ENCODE measurements at places on chromosomes 4 and X.

GRCh38 chrX:20005883-20006282 is 15.0 kb upstream of the BCLAF3 start:
- no peak for DNase-seq

GRCh38 chr4:5084911-5085475 is 33.7 kb downstream of the STK32B start:
- DNase-seq: no peak

DNA sequence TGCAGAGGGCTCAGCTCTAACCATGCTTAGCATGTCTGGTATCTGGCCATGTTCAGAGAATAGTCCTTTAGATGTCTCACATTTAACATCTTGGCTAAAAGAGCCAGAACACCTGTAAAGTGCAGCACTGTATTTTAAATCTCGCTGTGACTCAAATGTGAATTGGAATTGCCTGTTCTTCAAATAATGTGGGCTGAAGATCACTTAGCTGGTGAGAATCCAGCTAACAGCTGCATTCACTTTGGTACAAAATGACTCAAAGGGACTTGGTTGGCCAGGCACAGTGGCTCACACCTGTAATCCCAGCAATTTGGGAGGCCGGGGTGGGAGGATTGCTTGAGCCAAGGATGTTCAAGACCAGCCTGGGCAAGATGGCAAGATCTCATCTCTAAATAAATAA is 63.5 kb upstream of the PLAC8 start:
- no peak for DNase-seq

GRCh38 chrX:73847991-73848390 is 285.0 kb downstream of the CHIC1 start:
- no peak for DNase-seq

DNA sequence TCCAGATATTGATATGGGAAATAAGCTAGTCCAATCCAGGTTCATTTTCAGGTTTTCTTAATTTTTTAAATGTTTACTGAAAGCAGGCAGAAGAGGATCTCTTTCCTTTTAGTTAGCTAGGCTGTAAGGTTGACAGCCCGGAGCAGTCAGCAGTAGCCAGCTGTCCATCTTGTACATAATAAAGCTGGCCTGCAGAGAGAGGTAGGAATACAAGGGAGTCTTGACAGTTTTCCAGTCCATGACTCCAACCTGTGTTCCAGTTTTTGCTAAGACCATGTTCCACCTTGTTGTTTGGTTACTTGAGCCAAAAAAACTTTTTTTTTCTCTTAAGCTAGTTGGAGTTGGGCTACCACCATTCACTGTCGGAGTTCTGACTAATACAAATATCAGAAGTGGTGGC is 402.7 kb upstream of the TEX13C start:
- DNase-seq: no peak

DNA sequence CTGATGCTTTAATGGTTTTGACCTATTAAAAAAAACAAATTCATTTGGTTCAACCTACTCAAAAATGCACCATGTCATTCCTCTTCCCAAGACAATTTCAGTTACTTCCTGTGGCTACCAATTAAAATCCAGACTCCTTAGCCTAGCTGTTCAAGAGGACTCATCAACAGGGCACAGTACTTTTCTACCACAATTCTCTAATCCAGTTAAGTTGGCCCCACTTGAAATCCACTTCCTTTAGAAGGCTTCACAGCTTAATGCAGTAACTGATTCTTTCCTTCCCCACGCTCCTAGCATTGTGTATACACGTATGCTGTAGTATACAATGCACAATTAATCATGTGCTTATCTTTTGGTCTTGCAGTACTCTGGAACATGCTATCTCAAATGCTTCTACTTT is 129.8 kb downstream of the UGT8 start:
- no peak for DNase-seq

- no peak for DNase-seq
These were observed 27.7 kb upstream of the FREM3 start for GRCh38 chr4:143728166-143728565.

- no peak for DNase-seq
These were observed at the start of gene PRKG2 for GRCh38 chr4:81214881-81215868. PRKG2 (minus strand) TSS chr4:81215222; CDS start chr4:81205047, 10,175 bp downstream.

DNA sequence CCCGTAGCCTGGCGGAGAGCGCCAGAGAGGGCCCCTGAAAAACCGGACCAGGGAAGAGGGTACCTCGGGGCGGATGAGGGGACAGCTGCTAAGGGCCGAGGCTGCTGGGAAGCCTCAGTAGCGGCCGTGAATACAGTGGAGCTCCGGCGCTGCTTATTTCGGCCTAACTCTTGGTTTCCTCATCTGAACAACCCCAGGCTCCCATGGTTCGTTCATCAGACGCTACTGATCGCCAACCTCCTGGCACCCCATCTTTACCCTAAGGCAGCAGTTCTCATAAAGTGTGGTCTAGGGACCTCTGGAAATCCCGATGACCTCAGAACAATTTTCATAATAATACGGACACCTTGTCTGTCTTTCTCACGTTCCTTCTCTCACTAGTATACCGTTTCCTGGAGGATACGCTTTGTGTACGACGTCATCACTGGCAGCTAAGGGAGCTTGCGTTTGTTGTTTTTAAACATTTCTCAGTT is 645 bp upstream of the RAB28 start:
- no peak for DNase-seq

DNA sequence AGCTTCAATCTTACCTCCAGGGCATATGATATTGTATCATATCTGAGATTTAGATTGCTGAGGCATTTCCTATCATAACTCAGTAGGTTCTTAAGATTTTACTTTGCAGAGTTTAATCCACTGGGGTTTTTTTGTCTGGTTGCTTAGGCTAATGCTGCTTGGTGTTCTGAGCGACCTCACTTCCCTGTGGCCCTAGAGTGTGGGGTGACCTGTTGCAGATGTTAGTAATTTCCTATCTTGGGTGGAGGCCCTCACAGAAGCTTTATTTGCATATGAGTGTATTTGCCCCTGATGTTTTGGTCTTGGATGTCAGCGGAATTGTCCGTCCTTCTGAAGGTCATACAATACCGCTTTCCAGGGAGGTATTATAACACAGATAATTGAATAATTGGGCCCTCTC is 137.1 kb downstream of the NDST3 start:
- DNase-seq: no peak

DNA sequence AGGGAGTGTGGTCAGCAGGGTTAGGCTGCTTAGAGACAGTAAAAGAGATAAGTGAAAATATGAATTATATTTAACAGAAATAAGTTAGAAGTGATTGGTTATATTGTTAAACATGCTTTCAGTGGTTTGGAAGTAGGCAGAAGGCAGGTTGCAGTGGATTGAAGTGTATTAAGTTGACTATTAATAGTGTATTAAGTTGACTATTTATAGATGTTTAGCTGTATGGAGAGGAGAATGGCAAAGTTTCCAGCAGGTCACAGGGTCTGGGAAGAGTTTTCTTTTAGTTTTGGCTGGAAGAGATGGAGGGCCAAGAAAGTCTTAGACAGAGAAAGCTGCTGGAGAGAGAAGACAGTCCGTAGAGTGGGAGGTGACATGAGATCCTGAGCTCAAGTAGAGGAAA is 7.9 kb downstream of the SMIM20 start:
- DNase-seq: no peak

- DNase-seq: no peak
These were observed 356.9 kb downstream of the RAB28 start for GRCh38 chr4:13126976-13127910.

GRCh38 chr4:45693746-45694145 is 430.1 kb downstream of the GABRG1 start:
- DNase-seq: no peak

GRCh38 chr4:88533937-88534750 is 10.6 kb upstream of the PYURF start:
- no peak for DNase-seq

GRCh38 chrX:17104433-17104832 is 158.0 kb downstream of the REPS2 start:
- DNase-seq: no peak

- DNase-seq: no peak
These were observed 51.0 kb upstream of the CDKN2AIP start for GRCh38 chr4:183393446-183393845.

DNA sequence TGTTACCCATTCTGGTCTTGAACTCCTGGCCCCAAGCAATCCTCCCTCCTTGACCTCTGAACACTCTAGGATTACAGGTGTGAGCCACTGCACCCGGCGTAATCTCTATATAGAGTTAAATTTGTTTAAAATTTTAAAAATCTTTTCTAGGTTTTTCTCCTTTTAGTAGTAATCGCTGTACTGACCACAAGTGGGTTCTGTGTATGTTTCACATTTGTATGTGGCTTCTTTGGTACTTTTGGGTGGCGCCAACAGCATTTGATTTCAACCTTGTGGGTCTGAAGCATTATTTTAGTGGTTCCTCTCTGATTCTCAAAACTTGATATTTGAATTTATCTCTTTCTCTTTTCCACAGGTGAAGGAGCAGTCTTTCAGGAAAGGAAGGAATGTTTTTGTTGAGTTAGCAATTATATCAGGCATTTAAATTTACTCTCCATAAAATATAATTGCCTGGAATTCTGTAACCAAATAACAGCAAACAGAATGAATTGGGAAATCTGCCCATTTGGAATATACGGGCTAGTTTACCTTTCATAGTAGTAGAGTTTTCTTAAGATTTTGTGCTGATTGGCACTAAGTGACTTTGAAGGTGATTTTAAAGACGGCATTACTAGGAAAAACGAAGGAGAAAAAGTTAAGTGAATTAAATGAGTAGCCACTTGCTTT is 29.5 kb downstream of the ARHGAP10 start:
- no peak for DNase-seq

GRCh38 chr4:74320559-74321118 is 12.4 kb downstream of the EPGN start:
- no peak for DNase-seq

GRCh38 chr4:174521800-174522182 is 497 bp downstream of the HPGD start:
- DNase-seq: no peak

GRCh38 chrX:100931218-100931924 is 2.7 kb upstream of the XKRX start:
- no peak for DNase-seq

GRCh38 chrX:123357941-123358340 is 173.9 kb downstream of the GRIA3 start:
- no peak for DNase-seq

DNA sequence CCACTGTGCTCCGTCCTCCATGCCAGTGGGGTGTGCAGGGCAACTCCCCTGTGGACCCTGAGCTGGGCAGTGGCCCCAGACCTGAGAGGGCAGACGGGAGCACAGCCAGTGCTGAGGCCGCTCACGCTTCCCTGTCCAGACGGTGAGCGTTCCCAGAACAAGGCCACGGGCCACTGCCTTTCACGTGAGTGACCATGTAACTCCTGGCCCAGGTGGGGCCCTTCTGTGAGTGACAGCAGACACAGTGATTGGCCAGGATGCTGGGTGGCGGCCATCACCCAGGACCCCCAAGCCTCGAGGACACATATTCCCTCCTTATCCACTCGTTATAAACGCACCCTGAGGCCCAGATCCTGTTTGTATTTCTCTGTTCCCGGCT is 10.5 kb downstream of the NSG1 start:
- no peak for DNase-seq

- DNase-seq: no peak
These were observed 30.6 kb downstream of the SUPT20HL2 start for GRCh38 chrX:24283127-24283794.

GRCh38 chrX:1507511-1508463 is 29.2 kb downstream of the P2RY8 start:
- DNase-seq: peak; percentile 21

- DNase-seq: no peak
These were observed 263.9 kb upstream of the CXXC4 start for GRCh38 chr4:104758574-104758973.

GRCh38 chrX:33129607-33130006 is 81.7 kb downstream of the DMD start:
- no peak for DNase-seq

DNA sequence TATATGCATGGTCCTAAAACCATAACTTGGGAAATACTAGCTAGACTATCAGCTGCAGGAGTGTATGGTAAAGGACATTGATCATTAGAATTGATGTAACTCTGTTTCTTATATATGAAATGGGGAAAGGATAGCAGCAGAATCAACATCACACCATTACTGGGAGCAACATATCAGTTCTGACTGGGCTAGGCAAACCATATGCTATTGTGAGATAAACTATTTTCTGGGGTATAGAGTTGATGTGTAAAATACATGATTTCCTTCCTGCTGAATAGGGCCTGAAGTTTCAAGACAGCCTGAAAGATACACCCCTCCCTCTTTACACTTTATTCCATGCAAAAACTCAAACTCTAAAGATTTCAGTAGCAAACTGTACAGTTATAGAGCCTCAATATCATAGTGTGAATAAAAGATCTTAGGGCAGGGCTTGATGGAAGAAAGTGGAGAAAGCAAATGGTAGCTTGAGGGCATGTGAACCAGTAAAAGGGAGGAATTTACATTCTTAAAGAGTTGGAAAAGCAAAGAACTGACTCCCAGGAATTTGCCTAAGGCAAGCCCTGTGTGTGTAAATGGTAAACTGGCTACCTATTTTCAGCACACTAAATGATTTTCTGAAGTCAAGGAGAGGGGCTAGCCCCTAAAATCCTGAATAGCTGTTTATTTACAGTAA is 404.1 kb downstream of the MAPK10 start:
- no peak for DNase-seq

GRCh38 chrX:102658556-102658955 is 7.3 kb downstream of the GPRASP1 start:
- DNase-seq: no peak

GRCh38 chr4:99608417-99608816 is 33.8 kb downstream of the MTTP start:
- no peak for DNase-seq

DNA sequence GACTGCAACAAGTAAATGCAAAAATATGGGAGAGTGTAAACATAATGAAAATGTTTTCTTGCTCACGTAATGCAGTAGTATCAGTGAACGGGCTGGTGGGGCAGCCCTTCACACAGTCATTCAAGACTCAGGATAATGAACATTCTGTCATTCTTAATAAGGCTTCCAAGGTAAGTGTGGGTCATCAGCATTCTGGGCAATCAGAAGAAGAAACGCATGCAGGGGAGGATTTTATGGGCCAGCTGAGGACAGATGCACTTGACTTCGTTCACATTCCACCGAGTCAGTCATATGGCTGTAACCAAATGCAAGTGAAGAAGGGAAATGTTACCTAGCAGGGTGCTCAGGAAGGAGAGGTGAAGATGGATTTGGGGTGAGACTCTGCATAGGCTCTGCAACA is 68.0 kb upstream of the MAP9 start:
- no peak for DNase-seq

Measured in activated CD8-positive, alpha-beta memory T cell treated with anti-CD3 and anti-CD28 coated beads for 1 hour (primary cell).